CD4-positive, CD25-positive, alpha-beta regulatory T cell (primary cell): ENCODE measurements at places on chromosomes 2 and 18. TPM values are rescaled to one million over a fixed set of nuclear protein-coding genes. Genes with fewer than 3 reads are reported as not detected.

GRCh38 chr2:216164576-216164975, 55.4 kb downstream of the XRCC5 start:
- H3K27ac ChIP-seq, result no peak overlapping the region
- no peak for DNase-seq
- no peaks in the 10 kb centered on the region for H3K4me1 ChIP-seq
- H3K27me3 ChIP-seq, result no peaks in the 10 kb centered on the region

DNA sequence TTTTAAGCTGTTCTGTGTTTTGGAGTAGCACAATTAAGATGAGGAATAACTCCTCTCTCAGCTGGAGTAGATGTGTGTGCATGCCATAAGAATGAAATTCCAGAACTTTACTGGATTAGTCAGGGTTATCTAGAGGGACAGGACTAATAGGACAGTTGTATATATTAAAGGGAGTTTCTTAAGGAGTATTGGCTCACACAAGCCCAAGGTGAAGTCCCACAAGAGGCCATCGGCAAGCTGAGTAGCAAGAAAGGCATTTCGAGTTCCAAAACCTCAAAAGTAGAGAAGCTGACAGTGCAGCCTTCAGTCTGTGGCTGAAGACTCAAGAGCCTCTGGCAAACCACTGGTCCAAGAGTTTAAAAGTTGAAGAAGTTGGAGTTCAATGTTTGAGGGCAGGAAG, 113.7 kb downstream of the RIT2 start:
- H3K27me3 ChIP-seq, result no peaks in the 10 kb centered on the region
- H3K4me3 ChIP-seq, result no peak overlapping the region
- no peak for DNase-seq
- H3K36me3 ChIP-seq, result no peaks in the 10 kb centered on the region

DNA sequence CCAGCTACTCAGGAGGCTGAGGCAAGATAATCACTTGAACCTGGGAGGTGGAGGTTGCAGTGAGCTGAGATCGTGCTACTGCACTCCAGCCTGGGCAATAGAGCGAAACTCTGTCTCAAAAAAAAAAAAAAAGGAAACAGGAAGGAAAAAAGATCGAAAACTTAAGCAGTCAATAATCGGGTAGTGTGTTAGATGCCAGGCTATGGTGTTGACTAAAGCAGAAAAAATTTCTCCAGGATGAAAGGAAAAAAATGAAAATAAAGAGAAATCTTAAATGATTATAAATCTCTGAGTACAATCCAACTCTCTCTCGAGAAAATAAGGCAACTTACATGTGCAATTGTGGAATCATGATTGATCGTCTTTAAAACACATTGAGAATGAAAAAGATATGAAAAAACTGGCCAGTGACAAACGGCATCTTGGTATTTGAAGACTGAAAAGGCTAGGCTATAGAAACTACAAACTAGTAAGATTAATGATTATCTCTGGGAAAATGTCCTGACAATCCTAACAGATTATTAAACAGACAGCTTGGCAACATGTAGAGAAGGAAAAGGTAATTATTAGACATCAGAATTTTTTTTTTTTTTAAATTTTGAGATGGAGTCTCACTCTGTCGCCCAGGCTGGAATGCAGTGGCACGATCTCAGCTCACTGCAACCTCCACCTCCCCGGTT, 16.3 kb upstream of the EPHA4 start:
- DNase-seq, result no peak
- peaks cover 7% of the 10 kb centered on the region for H3K27me3 ChIP-seq
- no peak overlapping the region for H3K27ac ChIP-seq
- no peak overlapping the region for H3K4me3 ChIP-seq

GRCh38 chr18:37529863-37530262, 35.7 kb downstream of the CELF4 start:
- H3K4me1 ChIP-seq, result no peaks in the 10 kb centered on the region
- H3K4me3 ChIP-seq, result no peak overlapping the region
- DNase-seq, result no peak
- H3K27ac ChIP-seq, result no peak overlapping the region
- H3K27me3 ChIP-seq, result peaks cover 10% of the 10 kb centered on the region
- H3K36me3 ChIP-seq, result no peaks in the 10 kb centered on the region

DNA sequence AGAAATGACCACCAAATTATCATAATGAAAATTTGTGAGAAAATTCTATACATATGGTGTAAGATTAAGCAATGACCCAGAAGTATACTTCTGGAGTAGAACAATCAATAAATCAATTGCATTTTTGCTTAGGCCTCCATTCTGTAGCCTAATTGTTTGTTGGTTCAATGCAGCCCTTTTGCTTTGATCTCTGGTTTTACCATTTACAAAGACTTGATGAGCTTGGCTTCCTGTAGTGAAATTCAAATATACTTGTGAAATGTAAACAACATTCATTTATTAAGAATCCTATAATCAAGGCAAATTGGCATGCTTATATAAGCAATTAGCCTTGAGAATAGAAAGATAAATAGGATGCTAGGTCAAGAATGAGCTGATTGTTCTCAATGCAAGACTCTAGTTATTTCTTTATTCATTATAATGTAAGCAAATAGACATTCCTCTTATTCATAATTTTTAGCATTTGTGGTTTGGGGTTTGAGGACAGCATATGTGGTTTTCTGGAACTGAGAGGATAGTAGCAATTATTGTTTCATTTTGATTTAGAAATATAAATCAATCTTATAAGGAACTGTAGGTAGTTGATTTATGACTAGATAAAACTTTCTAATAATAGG, 9.7 kb downstream of the FMNL2 start:
- H3K27ac ChIP-seq, result no peak overlapping the region
- H3K4me3 ChIP-seq, result no peak overlapping the region
- no peaks in the 10 kb centered on the region for H3K36me3 ChIP-seq
- no peak for DNase-seq
- H3K4me1 ChIP-seq, result no peaks in the 10 kb centered on the region

GRCh38 chr2:172704072-172704936, 31.3 kb upstream of the RAPGEF4 start:
- DNase-seq, result no peak
- no peaks in the 10 kb centered on the region for H3K36me3 ChIP-seq
- H3K27me3 ChIP-seq, result no peaks in the 10 kb centered on the region
- H3K4me3 ChIP-seq, result no peak overlapping the region
- no peak overlapping the region for H3K27ac ChIP-seq

DNA sequence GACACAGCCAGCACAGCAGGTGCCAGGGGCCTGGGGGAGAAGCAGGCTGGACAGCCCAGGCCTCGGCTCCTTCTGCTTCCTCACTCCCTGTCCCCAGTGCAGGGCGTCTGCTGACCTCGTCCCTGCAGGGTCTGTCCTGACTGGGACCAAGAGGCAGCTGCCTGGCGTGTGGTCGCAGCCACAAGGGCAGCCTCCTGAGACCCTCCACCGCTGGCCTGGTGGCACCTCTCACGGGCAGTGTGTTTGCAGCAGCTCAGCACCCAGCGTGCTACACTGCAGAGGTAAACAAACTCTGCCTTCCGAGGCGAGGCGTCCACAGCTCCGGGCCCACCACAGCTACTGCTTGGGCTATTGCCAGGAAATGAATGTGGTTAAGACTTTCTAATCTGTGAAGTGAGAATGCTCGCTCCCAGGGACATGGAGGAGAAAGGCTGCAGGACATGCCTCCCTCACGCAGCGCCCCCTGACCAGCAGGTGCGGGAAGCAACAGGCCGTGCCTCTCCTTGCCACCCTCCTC, 46.1 kb upstream of the HPCAL1 start:
- no peak for DNase-seq
- H3K4me3 ChIP-seq, result no peak overlapping the region
- H3K36me3 ChIP-seq, result no peaks in the 10 kb centered on the region
- no peaks in the 10 kb centered on the region for H3K27me3 ChIP-seq
- H3K4me1 ChIP-seq, result no peaks in the 10 kb centered on the region
- no peak overlapping the region for H3K27ac ChIP-seq

- H3K4me3 ChIP-seq, result no peak overlapping the region
- no peaks in the 10 kb centered on the region for H3K36me3 ChIP-seq
- no peaks in the 10 kb centered on the region for H3K4me1 ChIP-seq
- no peaks in the 10 kb centered on the region for H3K27me3 ChIP-seq
- no peak overlapping the region for H3K27ac ChIP-seq
These were observed 83.2 kb downstream of the GYPC start for GRCh38 chr2:126739141-126739540.

GRCh38 chr2:222439692-222440091, 15.3 kb downstream of the SGPP2 start:
- no peaks in the 10 kb centered on the region for H3K36me3 ChIP-seq
- H3K4me3 ChIP-seq, result no peak overlapping the region
- H3K4me1 ChIP-seq, result no peaks in the 10 kb centered on the region
- H3K27me3 ChIP-seq, result no peaks in the 10 kb centered on the region

The FSHR gene
- total RNA-seq, result not detected

The ERFE gene
- not detected for total RNA-seq

The ALPG gene
- total RNA-seq, result not detected

The MEP1B gene
- total RNA-seq, result 0.42 TPM

The SNX17 gene
- total RNA-seq, result 85.5 TPM

The FASTKD1 gene
- total RNA-seq, result 23.2 TPM
